ENCODE measurements at places on chromosomes 6 and 20.

- no peak for DNase-seq
These were observed 73.9 kb downstream of the JPH2 start for GRCh38 chr20:44112889-44113617.

DNA sequence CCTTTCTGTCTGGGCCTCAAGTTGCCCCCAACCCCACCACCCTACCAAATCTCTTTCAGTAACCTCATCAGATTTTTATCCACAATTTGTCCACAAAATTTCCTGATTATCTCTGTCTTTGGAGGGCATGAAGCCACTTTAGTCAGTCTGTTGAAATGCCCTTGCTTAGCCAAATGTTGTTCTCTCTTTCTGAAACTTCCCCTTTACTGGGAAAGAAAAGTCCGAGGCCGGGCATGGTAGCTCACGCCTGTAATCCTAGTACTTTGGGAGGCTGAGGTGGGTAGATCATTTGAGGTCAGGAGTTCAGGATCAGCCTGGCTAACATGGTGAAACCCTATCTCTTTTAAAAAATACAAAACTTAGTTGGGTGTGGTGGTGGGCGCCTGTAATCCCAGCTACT is 33.8 kb downstream of the TOMM6 start:
- DNase-seq = no peak

- DNase-seq = no peak
These were observed 150.8 kb downstream of the ASCC3 start for GRCh38 chr6:100730001-100730980.

DNA sequence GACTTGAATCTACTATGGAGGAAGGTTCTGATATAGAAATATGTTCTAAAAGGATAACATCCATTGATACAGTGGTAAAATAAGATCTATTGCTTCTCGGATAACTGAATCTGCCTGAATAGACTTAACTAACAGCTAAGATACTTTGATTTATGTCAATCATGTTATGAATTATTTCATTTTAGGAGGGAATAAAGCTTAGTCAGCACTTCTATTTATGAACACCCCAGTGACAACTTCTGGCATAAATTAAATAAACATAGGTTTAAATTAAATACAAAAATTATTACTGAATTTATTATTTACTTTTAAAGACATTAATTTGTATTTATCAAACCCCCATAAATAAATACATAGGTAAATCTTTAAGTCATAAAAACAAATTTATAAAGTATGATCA is 69.3 kb downstream of the IMPG1 start:
- DNase-seq = no peak

DNA sequence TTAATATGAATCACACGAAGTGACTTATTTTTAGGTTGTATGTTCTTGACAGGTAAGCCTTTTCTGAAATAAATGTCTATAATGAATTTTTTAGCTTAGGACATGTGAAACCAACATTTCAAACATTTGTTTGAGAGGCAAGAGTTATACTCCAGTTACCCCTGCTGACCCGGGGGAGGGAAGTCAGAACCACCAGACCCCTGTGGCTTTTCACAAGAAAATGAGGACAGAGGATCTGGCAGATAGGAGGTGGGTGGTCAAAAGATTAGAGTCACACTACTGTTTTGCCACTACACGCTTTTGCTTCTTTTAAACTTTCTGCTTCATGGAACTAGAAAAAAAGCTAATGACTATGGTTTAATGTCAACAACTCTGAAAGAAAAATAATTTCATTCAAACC is 27.5 kb upstream of the ADGRF4 start:
- DNase-seq = no peak

- DNase-seq = no peak
These were observed 60.9 kb downstream of the COL9A1 start for GRCh38 chr6:70241991-70242420.

GRCh38 chr20:5327356-5327755 is 10.6 kb upstream of the PROKR2 start:
- no peak for DNase-seq

GRCh38 chr6:155253337-155253736 is 10.5 kb upstream of the CLDN20 start:
- no peak for DNase-seq

GRCh38 chr20:58102261-58102660 is 126.2 kb downstream of the ANKRD60 start:
- DNase-seq = no peak

- no peak for DNase-seq
These were observed 26.3 kb upstream of the PNRC1 start for GRCh38 chr6:89054208-89054607.

DNA sequence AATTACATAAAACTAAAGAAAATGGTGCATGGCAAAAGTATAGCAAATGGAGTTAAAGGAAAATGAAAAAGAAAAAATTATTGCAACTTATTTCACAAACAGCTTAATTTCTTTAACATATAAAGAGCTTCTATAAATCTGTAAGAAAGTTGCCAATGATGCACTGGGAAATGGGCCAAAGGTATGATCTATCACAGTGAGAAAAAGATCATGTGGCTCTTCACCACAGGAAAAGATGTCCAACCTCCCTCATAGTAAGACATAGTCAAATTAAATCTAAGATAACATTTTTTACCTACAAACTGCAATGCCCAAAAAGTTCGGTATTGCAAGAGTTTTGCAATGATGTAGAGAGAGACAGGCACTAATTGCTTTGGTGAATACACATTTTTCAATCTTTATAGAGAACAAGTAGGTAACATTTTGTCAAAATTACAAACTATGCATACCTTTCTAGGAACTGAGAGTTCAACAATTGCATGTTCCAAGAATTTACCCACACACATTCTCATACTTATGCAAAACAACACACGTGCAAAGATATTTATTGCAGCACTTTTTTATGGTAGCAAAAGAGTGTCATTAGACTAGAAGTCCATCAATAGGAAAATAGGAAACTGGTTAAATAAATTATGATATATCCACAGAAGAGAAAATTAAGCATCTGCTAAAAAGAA is 372.6 kb downstream of the QKI start:
- DNase-seq = no peak

DNA sequence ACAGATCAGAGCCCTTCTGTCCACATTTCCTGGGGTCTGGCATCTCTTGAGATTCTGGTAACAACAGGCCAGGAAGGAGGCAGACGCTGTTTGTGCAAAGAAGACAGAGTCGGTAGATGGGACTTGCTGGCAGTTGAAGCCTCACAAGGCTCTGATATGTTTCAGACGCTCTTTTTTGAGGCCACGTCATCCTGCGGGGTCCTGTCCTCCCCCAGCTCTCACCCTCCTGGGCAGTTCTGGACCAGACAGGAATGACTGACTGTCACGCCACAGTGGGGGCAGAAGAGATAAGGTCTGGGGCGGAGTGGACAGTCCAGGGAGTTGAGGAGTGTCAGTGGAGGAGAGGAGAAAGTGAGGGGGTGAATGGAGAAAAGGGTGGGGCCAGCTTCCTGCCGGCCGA is 87.1 kb upstream of the SULF2 start:
- DNase-seq = no peak

DNA sequence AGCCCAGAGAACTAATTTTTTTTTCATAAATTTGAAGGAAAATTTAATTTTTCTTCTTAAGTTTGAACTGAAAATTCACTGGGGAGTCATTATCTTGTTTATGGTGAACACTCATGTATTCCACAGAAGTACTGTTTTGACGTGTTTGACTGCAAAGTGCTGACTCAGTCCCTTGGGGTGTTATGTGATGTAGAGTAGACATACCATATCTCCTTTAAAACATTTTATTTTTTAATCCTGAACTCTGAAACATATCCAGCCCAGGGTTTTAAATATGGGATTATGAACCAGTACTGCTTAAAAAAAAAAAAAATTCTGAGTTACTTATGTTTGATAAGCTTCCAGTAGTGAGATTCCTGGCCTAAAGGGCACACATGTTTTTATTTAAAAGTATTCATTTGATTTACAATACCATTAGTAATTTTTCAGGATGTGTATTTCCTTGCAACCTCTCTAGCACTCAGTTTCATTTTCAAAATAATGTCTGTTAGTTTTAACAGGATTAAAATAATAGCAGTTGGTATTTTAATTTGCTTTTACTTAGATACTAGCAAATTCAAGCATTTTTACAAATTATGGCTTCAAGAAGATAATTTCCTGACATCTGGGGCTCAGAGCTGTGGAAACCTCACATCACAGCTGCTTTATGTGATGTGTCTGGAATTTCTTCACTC is 81.7 kb upstream of the PDE10A start:
- no peak for DNase-seq

DNA sequence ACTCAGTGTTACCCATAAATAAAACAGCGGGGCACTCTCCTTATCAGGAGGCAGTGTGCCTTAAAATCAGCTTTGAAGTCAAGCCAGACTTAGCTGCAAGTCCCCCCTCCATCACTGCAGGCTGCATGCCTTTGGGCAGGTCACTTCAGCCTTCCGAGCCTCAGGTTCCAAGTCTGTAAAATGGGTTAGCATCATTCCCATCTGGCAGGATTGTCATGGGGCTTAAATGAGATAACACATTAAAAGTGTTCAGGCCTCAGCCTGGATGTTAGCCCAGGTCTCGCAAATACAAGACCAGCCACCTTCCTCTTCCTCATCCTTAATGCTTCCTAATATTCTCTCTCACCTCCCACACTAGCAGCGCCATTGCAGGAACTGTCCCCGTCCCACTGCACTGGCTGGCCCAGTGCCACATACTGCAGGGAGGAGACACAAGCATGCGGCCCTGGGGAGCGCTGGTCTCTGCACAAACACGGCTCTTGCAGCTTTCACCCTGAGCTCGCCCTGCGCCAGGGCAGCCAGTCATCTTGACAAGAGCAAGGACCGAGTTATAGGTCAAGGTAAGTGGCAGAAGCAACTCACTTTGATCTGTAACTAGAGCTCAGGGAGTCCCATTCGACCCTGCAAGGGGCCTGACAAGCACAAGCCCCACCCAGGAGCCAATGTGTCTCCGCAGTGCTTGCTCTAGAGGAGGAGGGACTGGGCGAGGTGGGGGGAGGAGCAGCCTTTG is 564.6 kb upstream of the AGPAT4 start:
- DNase-seq = no peak

- DNase-seq = no peak
These were observed 6.8 kb downstream of the BNIP5 start for GRCh38 chr6:36329798-36330291.

- no peak for DNase-seq
These were observed 60.5 kb downstream of the NRN1 start for GRCh38 chr6:5946181-5946580.

- no peak for DNase-seq
These were observed 67.9 kb downstream of the ANKRD60 start for GRCh38 chr20:58160451-58161061.

DNA sequence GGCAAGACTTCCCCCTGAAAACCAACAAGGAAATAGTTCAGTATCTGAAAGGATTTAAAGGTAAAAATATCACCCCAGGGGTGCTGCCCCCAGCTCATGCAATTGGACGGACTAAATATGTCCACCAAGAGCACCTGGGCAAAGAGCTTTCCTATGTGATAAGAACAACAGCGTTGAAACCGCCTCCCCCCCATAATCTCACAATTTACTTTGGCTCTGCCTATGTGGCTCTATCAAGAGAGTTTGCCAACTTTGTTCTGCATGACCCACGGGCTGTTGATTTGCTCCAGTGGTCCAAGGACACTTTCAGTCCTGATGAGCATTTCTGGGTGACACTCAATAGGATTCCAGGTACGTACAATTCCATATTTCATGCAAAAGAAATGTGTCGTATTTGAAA is 35.8 kb downstream of the GCNT2 start:
- DNase-seq = no peak
